Pericardium fibroblast (primary cell): ENCODE measurements at places on chromosomes 12 and 14. TPM values are rescaled to one million over a fixed set of nuclear protein-coding genes. Genes with fewer than 3 reads are reported as not detected.

The HECTD4 gene
- 14.0 and 20.5 TPM in 2 replicates for total RNA-seq

The BMAL2 gene
- 0.70 and 1.4 TPM in 2 replicates for total RNA-seq

The FICD gene
- total RNA-seq, result 2.0 and 5.0 TPM in 2 replicates

The GARIN6 gene
- not detected in 2 replicates for total RNA-seq

The SYNDIG1L gene
- not detected in 2 replicates for total RNA-seq
